ENCODE measurements at places on chromosomes 16 and 17.

DNA sequence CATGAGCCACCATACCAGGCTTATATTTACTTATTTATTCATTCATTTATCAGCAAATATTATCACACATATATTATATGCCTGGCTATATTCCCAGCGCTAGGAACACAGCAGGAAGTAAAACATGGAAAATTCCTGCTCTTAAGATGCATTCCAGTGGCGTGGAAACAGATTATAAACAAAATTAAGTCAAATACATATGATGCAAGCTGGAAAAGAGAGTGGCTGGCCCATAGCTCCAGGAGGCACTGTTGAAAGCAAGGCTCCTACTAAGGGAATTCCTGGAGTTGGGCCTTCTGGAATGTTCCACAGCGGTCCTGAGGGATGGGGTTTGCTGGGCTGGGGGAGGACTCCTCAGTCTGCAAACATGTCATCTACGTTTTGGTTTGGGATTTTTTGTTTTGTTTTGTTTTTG, 18.4 kb downstream of the ADCY9 start:
- DNase-seq, result no peak

DNA sequence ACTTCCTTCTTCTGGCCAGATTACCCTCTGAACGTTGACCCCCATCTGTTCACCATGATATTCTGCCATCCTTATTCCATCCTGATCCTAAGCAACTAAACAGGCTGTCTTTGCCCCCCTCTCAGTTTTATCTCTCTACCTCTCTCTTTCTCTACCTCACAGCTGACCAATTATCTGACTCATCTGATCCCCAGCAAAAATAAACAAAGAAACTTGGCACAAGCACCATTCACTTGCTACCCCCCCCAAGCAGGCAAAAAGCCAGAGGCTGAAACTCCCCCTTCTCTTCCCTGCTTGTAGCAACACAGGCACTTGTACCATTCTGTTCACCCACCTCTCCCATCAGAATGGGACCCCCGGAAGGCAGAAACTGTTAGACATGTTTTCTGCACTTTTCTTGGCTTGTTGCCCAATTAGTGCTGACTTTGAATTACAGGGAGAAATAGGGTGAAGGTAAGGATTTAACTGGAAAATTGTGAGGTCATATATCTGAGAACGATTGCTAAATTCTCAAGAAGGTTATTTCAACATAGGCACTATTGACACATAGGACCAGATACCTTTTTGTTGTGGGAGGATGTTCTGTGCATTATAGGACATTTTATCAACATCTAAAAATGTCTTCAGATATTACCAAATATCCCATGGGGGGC, 163.2 kb downstream of the TOX3 start:
- no peak for DNase-seq

DNA sequence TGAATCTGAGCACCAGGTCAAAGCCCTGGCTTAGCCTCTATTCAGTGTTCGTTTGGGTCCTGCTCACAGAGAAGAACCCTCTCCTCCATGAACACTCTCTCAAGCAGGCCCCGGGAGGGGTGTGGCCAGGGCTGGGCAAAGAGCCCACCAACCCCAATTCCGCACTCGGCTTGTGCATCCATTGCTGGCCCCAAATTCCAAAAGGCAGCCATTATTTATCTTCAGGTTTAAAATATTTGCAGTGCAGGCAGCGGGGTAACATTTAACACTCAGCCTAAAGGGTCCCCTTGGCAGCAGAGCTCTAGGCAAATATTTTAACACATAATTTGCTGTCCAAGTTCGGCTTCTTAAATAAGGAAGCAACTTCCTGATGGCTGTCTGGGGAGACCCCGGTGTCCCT, 115.7 kb downstream of the ZNF423 start:
- no peak for DNase-seq

GRCh38 chr17:38727736-38728135, 2.4 kb upstream of the CISD3 start:
- no peak for DNase-seq

DNA sequence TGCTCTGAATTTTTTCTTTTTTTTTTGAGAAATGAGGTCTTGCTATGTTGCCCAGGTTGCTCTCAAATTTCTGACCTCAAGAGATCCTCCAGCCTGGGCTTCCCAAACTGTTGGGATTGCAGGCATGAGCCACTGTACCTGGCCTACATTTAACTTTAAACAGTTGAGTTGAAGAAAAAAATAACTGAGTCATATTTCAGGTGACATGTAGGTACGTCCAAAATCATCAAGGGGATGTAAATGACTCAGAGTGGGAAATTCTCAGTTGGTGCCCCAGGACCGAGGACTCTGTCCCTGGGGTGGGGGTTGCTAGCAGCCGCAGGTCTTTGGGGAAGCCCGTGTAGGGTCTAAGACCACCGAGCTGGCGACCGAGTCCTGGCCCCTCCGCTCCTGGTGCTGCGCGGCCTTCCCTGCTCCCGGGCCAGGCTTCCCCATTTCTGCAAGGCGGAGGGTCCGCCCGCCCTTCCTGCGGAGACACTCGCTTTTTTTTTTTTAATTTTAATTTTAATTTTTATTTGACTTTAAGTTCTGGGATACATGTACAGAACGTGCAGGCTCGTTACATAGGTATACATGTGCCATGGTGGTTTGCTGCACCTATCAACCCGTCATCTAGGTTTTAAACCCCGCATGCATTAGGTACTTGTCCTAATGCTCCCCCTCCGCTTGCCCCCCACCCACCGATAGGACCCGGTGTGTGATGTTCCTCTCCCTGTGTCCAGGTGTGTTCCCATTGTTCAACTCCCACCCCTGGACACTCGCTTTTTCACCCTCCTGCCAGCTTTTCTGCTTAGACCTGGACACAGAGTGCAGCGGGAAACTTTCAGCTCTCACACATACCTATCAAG, 12.7 kb upstream of the N4BP1 start:
- DNase-seq, result no peak

DNA sequence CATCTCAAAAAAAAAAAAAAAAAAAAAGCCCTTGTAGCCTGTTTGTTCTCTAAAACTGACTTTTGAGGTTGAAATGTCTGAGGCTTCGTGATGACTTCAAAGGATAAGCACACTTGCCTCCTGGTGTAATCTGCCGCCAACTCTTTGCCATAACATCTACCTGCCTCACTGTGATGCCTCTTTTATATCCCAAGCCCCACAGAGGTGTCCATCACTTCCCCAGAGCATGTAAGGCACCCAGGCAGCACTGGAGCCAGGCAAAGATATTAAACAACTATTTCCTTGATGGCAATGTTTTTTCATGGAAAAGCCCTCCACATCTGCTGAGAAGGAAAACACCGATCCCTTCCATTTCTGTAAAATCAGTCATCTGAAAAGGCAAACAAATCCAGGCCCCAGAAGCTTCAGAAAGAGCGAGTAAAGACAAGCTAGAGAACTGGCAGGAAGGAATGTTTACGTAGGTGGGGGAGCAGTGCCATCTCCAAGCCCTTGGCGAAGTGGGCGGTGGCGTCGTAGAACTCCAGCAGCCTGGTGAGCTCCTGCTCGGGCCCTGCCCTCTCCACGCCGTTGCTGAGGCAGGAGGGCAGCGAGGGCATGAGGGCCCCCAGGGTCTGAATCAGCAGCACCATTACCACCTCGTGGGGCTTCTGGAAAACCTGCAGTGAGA, 28.6 kb downstream of the COG7 start:
- no peak for DNase-seq

DNA sequence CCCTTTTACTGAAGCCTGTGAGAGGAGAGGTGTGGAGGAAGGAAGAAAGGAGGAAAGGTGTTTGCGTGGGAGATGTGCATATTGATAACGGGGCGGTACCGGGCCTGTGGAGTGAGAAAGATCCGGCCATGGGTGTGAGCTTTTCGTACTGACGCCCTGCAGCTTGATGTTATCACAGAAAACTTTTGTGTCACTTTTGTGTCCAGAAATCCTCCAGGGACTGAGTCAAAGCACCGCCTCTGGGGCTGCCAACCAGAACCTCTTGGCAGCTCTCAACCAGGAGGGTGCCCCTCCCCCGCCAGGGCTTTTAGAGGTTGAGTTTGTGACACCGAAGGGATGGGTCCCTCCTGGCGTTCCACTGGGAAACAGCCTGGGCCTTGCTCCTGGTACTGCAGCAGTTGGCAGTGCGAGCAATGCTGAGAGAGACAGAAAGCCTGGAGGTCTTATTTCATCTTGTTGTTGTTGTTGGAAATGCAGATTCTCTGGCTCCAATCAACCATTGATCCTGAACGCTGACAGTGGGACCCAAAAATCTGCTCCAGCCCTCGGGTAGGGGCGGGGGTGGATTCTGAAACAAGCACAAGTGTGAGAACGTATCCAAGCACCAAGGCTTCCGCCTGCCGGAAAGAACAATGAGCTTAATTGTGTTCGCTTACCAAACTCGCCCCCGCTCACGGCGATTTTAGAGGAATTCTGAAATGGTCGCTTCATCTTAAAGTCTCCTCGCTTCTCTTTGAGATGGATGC, 65.0 kb downstream of the CRISPLD2 start:
- DNase-seq, result no peak

GRCh38 chr17:32936186-32936893, 8.4 kb downstream of the TMEM98 start:
- DNase-seq, result no peak

DNA sequence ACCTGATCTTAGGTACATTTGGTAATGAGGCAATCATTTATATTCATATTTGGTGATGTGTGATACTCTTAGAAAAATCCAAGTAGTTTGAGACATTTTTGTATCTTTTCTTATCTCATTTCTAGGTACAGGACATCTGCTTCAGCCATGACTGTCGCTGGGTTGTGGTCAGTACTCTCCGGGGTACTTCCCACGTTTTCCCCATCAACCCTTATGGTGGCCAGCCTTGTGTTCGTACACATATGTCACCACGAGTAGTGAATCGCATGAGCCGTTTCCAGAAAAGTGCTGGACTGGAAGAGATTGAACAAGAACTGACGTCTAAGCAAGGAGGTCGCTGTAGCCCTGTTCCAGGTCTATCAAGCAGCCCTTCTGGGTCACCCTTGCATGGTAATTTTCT, 312.2 kb downstream of the BCAS3 start:
- no peak for DNase-seq

Data from GM12878 (cell line).